ENCODE measurements at places on chromosomes 6 and 20.

DNA sequence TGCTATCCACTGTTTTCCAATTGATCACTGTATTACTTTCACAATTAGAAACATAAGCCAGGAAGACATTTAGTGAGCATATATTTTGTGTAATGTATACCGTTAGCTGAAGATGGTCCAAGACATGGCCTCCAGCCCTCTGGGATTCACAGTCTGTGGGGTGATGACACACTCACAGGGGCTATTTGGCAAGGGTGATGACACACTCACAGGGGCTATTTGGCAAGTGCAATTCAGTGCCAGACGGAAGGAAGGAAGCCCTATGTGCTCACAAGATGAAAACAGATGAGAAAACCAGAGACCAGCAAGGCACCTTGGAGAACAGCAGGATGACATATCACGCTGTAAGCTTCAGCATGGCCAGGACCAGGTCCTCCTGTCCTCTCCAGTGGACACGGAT is 183.7 kb downstream of the MBOAT1 start:
- DNase-seq, result no peak

DNA sequence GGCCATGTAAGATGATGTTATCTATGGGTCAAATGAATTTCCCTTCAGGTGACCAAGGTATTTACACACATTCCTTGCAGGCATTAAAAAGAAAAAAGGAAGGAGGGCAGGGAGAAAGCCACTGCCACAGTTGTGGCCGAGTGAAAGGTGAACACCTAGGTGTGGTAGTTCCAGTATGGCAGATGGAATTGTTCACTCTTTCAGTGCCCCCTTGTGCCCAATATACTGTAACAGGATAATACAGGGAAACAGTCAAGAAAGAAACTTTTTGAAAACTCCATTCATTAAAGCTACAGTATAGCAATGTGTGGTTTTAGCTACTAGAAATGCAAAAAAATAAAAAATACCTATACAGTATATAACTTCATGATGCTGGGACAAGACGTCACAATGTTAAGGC is 52.1 kb downstream of the BMP2 start:
- DNase-seq, result no peak

DNA sequence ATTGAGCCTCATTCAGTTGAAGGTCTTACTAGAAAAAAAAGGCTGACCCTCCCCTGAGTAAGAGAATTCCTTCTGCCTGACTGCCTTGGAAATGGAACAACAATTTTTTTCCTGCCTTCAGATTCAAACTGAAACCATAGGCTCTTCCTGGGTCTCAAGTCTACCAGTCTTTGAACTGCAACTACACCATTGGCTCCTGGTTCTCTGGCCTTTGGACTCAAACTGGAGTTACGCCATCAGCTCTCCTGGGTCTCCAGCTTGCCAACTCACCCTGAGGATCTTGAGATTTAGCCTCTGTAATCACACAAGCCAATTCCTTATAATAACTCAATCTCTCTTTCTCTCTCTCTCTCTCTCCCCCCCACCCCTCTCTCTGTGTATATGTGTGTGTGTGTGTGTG is 36.0 kb upstream of the SNX9 start:
- no peak for DNase-seq

GRCh38 chr6:72328775-72329174 is 293.1 kb upstream of the KCNQ5 start:
- DNase-seq, result no peak

GRCh38 chr20:51400051-51400926 is 142.2 kb downstream of the NFATC2 start:
- no peak for DNase-seq

GRCh38 chr20:63442100-63442493 is 30.4 kb downstream of the KCNQ2 start:
- peak; percentile 54 for DNase-seq

GRCh38 chr6:44217332-44218143 is 812 bp downstream of the MYMX start:
- DNase-seq, result peak; percentile 71

GRCh38 chr20:31718952-31719643 is 3.6 kb downstream of the BCL2L1 start:
- no peak for DNase-seq

All from neural progenitor cell (in vitro differentiated cells).